ENCODE measurements at places on chromosomes 6 and 20.

DNA sequence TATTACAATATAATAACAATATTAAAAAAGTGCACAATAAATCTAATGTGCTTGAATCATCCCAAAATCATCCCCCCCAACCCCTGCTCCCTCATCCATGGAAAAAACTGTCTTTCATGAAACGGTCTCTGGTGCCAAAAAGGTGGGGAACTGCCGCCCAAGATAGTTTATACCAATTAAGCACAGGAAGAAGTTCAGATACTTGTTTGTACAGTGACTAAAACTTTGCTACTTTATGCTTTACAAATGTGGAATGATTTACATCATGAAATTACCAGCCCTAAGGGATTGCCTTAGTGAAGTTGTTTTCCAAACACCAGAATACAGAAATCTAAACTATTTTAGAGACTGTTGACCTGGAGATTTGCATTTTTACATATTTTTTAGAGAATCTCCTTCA is 175.6 kb downstream of the TRIM27 start:
- no peak for DNase-seq

DNA sequence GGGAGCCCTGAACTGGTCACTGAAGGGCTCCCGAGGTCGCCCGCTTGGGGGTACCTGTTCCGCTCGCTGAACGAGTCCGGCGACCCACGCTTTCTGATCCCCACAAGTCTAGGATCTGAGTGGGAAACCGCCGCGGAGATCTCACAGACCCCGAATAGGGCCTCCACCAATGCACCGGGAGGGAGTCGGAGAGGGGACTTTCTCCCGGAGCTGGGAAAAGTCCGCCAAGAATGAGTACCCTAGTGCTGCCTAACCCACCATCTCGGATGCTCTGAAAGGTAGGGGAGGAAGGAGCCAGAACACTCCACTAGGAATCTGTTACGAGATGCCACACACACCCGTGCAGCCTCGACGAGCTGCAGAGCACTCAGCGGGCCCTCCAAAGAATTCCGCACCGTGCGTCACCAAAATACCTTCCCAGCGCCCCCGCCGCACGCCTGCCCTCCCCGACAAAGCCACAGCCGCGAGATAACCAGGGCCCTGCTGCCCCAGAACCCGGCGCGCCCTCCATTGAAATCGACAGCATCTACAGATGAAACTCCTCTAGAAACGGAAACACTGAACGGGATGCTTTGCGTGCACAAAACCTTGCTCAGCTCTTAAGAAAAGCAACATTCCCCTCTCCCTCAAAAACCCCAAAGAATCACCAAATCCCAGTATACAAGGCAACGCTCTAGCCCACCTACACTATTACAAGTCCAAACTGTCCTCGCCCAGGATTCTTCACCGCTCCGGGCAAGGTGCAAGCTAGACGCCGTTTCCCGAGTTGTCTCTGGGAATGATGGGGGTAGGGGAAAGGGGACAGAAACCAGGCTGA is 686 bp downstream of the COL12A1 start:
- DNase-seq, result peak; percentile 4

- no peak for DNase-seq
These were observed 25.8 kb upstream of the MTRF1L start for GRCh38 chr6:153028286-153028685.

- no peak for DNase-seq
These were observed 158.4 kb upstream of the MYLIP start for GRCh38 chr6:15970517-15970916.

DNA sequence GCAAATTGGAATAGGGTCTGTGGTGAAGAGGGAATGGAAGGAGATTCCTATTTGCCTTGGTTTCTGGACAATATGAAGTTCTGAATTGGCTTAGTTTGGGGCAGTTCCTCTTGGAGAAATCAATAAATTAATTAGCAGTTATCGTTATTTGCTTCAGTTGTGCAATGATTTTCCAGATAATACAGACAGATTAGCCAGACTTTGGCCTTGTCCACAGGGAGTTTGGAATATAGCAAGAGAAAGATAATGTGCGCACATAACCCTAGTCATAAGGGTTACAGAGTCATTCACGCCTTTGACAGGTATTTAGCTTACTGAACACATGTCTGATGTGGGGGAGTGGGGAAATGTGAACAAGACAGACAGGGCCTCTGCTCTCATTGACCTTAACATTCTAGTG is 1.3 kb downstream of the ATRN start:
- no peak for DNase-seq

Data from SHP77 treated with DMSO at 0.1 percent for 48 hours (cell line).